ENCODE measurements at places on chromosomes 2 and 18.
A peak's percentile ranks its signal among the peaks of the same experiment; 100 is the strongest.

DNA sequence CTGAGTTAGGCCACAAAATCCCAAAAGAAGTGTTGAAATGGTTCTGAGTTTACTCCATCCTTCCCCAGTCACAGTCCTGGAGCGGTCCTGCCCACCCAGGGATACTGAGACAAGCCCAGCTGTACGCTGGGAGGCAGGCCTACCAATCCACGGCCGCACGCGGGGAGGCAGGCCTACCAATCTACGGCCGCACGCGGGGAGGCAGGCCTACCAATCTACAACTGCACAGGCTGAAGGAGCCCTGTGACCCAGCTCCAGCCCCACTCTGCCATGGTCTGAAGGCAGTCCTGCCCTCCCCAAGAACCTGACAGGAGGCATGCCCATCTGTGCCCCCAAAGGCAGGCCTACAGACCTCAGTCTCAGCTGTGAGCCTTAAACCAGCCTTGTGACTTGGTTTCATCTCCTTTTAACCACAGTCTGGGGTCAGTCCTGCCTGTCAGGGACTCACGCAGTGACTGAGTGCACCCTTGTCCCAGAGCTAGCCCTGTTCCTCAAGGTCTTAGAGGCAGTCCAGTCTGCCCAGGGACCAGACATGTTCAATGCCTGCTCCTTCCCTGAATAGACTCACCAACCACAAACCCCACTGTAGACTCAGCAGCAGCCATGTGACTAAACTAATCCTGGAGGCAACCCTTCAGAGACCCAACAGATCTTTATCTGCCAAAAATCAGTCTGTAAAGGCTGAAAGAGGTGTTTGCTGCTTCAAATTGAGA is 36.8 kb downstream of the GPC1 start:
- DNase-seq: no peak

DNA sequence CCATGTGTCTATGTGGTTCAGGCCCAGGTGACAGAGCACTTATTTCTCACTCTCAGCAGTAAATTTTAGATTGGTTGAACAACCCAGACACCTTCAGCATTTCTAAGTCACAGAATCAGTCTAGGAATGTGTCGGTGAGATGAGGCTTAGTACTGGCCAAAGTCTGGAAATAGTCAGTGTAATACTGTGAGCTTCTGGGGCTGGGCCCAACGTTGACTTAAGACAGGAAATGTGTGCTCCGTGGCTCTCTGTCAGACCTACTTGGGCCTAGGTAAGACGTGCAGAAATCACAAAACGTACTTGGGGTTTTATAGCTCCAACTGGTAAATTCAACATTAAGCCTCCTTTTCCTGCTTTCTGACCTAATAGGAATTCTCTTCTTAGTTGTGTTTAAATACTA is 160.3 kb upstream of the COL3A1 start:
- no peak for DNase-seq

- DNase-seq: no peak
These were observed 103.2 kb upstream of the MMADHC start for GRCh38 chr2:149690825-149691224.

DNA sequence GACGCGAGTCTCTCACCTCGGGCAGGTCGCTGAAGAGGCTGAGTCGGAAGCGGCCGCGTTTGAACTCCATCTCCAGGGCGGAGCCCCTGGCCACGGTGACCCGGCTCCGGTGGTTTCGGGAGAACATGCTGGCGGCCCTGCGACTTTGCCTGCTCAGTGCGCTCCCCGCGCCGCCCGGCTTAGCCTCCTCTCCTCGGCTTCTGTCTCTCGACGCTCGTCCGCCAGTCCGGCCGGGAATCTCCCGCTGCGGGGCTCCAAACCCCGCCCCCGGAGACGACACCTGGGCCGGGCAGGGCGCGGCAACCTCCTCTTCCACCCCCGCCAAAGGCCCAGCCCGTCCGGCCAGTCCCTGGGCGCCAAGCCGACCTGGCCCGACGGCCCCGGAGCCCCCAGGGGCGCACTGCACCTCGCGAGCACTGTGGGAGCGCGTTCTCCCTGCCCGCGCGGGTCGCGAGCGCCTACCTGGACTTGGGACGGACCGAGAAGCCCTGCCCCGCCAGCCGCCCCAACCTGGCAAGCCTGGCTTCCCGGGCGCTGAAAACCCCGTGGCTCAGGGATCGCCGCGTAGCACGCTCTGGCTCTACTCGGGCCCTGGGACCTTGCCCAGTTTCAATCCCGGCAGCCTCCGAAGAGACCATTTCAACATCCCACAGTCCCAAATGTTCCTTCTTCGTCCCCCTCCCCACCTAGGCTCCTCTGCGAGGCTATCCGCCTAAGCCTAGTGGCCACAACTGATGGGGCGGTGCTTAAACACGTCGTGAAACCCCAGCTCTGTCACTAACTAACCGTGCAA is at the start of gene RTKN:
Gene RTKN (minus strand): TSS at position 248 of the 793 bp plus-strand sequence. CDS start 121 bp downstream, at position 127.
- DNase-seq: no peak

DNA sequence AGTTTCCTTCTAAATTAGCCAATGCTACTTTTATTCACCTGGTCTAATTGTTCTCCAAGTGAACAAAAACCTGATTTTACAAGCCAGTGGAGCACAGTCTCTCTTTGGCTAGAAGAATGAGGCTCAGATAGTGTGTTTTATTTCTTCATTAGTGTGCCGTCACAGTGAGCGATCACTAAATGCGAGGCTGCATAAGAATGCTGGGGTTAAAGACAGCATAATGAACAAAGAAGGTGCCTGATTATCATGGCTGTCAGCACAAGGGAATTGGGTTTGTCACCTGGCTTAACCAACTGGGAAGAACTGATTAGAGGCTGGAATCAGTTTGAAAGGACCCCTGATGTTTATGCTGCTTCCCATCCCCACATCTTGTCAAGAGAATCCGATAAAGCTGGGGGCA is 76.4 kb downstream of the EPHA4 start:
- no peak for DNase-seq

DNA sequence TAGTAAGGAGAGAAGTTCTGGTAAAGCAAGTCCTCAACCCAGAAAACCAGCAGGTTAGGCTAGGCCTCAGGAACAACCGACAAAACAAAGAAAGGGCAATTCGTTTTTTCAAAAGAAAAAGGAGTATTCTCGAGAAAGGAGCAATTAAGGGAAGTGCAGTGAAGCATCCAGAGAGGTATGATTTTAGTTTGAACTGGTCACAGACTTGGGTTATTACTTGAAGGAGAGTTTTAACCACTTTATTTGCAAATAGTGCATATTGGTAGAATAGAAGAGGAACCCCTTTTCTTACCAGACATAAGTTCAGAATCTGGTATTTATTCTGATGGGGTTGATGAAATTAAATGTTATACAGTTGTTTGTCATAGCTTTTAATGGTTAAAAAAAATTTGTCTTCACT is 110.0 kb upstream of the GCFC2 start:
- DNase-seq: no peak

DNA sequence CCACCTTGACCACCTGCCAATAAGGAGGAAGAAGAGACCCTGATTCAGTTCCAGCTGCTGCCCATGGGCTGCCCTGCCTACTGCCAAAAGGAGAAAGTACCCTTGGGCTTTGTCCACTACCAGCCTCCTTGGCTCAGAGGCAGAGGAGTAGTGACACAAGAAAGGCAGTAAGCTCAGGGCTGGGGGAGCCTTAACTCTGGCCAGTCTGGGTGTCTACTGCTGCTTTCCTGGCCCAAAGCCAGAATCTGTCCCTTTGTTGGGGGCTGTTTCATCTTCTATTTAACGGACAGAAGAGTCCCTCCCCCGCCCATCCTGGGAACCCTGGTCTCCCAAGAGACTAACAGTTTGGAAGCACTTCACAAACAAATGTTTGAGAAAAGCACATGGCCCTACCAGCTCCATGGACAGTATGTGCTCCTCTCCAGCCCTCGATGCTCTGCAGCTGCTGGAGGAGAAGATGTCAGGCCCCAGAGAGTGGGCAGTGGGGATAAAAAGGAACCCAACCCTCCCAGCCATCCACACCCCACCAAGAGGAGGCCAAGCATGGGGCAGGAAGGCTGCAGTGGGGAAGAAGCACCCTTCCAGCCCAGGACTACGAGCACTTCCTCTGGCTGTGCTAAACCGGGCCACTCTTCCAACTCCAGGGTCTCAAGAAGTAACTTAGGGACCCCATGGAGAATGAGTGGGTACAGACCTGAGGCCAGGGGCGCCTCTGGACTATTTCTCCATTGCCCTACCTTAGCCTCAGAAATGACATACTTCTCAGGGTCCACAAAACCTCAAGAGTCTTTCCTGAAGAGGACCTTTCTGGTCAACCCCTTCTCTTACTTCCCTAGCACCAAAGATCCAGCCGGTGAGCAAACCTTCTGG is 1.2 kb downstream of the ATG9A start:
- no peak for DNase-seq

DNA sequence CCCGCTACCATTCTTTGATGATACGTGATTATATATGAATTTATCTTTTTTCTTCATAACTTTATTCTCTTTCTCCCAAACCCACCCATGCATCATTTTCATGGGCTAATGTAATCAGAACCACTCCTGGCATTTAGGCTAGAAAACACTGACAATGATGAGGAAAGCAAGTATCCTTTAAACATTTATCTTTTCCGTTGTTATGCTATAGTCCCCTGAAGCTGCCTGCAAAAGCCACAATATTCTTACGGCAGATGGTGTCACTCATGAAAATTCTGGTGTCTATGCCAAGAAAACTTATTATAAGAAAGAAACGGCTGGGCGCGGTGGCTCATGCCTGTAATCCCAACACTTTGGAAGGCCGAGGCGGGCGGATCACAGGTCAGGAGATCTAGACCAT is 221.8 kb upstream of the CTAGE1 start:
- DNase-seq: no peak

GRCh38 chr2:5661362-5661761 is 30.8 kb upstream of the SOX11 start:
- DNase-seq: no peak

DNA sequence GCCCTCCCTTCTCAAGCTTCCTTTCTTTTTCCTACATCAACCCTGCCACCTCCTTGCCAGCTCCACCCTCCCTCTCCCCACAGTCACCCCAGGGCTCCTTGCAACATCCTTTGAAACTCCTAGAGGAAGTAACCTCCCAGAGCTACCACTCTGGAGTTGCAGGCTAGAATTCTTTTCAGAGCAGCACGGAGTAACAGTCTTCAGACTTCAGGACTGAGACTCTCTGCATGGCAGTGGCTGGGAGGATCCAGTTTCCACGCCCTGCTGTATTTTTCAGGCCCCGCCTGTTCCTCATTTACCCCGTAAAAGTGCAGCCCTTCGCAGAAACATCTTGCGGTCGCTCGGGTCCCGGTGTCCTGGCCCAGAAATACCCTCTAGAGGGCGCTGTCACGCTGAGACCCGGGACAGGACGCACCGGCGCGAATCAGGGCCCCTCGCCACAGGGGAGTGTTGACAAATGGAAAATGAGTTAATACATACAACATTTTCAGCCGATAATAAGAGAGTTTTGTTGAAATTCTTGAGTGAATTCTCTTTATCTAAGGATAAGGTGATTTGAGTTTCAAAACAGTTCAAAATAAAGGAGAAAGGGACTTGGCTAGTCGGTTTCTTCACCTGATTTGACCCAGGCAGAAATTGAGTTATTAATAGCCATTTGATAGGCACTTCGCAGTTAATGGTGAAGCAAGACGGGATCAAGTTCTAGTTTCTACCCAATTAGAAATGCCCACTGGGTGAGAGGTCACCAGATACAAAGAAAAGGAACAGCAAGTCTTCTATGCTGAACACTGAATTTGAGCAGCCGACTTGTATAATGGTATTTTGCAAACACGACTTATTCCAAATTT is 18.5 kb upstream of the NTSR2 start:
- peak; percentile 24 for DNase-seq

DNA sequence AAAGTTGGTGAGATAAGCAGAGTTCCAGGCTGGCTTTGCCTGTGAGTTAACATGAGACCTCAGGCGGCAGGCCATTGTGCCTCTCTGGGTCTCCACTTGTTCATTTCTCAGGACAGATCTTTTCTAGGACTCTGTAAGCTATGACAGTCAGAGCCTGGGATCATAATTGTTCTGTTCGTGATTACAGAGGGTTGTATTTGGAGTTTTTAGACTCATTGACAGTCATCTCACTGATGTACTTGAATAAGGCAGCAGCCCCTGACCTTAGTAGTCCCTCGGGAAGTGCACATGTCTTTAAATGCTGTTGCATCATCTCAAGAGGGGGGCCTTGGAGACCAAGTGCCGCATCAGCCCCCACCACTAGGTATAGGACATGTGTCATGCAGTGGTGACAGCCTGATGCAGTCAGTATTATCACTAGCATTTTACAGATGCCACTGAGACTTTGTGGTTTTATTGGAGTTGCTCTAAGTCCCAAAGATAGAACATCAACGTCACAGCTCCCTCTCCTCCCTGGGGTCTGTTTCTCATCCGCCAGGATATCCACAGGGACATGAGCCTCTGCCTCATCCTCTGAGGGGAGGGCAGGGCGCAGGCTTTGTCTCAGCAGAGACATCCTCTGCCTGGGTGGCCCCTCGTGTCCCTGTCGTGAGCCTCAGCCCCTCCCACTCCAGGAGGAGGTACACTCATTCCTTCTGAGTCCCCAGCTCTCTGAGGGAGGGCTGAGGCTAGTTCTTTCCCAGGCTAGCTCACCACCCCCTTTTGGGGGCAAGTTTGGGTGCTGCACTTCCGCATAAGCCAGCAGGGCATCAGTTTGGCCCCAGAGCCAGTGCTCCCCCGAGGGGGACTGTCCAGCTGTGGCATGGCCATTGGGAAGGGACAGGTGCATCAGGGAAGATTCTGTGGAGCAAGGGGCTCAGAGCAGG is 14.1 kb downstream of the GLI2 start:
- DNase-seq: no peak

DNA sequence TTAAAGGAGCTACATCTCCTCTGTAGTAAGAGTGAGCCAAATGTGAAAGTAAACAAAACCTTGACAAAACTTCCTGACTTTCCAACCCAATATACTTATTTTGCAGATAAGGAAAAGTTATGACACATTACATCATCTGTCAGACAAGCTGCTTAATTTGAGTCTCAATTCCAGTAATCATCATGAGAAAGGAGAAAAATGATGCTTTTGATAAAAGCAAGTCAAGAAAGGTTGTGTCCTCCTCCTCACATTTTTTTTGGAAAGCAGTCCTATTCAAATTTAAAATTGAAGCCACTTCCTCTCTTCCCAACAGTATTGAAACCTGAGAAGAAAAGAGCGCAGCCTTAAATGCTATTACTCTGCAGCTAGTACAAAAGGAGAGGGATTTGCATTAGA is 519.6 kb downstream of the LRP1B start:
- DNase-seq: no peak

DNA sequence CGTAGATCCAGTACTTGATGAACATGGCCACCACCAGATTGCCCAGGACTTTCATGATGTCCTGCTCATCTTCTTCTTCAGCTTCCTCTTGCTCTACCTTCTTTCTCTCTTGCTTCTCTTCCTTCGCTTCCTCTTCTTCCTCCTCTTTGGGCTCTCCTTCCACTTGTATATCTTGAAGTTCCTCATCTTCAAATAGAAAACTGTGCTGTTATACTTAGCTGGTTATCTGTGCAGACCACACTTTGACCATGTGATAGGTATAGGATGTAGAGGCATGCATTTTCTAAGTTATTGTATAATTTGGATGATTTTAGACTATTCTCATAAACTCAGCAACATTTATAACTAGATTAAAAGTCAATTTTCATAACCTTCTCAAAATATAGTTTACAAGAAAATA is 263.4 kb downstream of the NAPG start:
- DNase-seq: no peak

GRCh38 chr2:15953891-15954680 is 13.7 kb downstream of the MYCN start:
- DNase-seq: no peak

- no peak for DNase-seq
These were observed 470.1 kb downstream of the TMX3 start for GRCh38 chr18:68244786-68245185.

- DNase-seq: peak; percentile 18
These were observed 21.6 kb upstream of the SULT1C2 start for GRCh38 chr2:108267101-108267500.
